ENCODE measurements at places on chromosomes 7 and 10.

DNA sequence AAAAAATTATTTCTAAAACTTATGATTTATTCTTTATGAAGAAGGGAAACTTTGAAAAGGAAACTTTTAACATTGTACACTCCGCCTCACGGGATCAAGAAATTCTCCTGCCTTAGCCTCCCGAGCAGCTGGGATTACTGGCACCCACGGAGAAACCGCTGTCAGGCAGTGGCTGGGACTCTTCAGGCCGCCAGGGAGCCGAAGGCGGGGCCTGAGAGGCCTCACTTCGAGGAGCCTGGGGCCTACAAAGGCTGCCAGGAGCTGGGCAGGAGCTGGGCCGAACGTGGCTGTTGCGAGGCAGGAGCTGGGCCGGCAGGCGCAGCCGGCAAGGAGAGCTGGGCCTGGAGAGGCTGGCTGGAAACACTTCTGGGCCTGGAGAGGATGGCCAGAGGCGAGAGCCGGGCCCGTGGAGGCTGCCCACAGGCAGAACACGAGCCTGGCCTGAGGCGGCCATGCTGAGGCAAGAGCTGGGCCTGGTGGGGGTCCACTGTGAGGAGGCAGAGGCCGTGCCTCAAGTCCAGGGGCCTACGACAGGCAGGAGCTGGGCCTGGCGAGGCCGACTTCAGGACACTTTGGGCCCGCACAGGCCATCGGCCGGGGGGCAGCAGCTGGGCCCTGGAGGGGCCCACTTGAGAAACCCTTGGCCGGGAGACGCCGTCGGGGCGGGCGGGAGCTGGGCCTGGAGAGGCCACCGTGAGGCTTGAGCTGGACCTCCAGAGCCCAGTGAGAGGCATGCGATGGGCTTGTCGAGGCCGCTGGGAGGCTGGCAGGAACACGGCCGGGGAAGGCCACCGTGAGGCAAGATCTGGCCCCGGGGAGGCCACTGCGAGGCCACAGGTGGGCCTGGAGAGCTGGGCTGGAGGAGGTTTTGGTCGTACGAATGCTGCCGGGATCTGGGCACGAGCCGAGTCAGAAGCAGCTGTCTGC, 23.7 kb downstream of the MDH2 start:
- no peak for DNase-seq

DNA sequence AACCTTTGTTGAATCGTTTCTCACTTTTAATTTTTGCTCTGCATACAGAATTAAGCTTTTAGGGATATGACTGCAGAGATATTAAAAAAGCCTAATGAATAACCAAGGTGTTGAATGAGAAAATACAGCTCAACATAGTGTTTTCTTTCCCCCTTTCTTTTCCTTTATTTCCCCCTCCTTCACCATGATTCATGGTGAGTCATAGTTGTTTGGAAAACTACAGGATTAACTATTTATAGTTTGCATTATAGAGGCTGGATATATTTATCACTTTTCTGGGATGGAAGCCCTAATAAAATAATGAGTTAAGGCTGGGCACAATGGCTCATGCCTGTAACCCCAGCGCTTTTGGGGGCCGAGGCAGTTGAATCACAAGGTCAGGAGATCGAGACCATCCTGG, 115.0 kb downstream of the DNAJB9 start:
- DNase-seq = no peak

- DNase-seq = no peak
These were observed 285.5 kb upstream of the TAC1 start for GRCh38 chr7:97446361-97446760.

- DNase-seq = no peak
These were observed 415.1 kb downstream of the INHBA start for GRCh38 chr7:41287559-41288335.

DNA sequence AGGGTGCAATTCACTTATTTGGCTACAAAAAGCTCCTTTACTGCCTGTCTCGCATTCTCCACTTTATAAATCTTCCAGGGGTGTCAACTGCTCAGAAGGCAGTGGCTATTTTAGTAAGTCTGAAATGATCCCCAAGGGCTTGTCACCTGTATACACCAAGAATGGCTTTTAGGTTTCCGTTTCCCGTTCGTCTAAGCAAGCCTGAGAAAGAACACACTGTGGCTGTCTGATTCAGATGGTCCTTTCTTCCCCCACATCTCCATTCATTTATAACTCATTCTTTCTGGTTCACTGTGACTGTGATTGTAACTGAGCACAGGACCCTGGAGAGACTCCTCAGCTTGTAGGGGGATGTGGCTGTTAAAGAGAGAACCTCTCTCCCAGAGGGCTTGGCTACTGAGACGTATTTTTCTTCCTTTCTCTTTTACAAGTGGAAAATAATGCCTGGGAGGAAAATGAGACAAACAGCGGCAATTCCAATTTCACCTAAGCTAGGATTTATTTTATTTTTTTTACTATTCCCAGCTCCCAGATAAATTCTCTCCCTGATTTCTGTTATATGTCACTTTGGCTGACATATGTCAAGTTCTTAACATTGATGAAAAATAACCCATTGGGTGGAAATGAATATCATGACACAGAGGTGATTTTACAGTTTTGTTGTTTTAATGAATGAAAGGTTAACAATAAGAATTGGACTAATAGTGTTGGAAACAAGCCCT, 129.3 kb downstream of the FAM107B start:
- DNase-seq = no peak
